ENCODE measurements at places on chromosomes 5 and 9. TPM values are rescaled to one million over a fixed set of nuclear protein-coding genes. Genes with fewer than 3 reads are reported as not detected.
A peak's percentile ranks its signal among the peaks of the same experiment; 100 is the strongest.

The ABL1 gene
- total RNA-seq = 117 TPM

GRCh38 chr5:59002162-59002825, 419.4 kb downstream of the RAB3C start:
- H3K27ac ChIP-seq = no peak overlapping the region
- no peaks in the 10 kb centered on the region for H3K4me1 ChIP-seq
- no peak for DNase-seq
- no peaks in the 10 kb centered on the region for H3K36me3 ChIP-seq

DNA sequence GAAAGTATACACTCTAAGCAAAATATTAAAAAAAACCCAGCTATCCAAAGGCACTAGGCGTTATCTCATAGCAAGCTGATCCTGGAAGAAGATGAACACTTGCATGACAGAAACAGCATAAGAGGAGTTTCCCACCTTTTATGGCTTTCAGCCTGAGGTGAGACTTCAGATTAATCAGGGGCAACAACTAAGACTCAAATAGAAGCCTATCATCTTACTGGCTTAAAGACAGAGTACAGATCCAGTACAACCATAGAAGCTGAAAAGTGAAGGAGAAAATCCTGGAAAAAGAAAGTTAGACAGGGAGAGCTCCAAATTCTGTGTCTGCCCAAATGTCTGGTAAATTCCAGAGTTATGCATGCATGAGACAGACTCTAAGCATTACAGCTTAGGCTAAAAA, 360.8 kb upstream of the KCNN2 start:
- H3K4me3 ChIP-seq = no peak overlapping the region
- H3K27ac ChIP-seq = no peak overlapping the region

The PTGES gene
- 4.2 TPM for total RNA-seq

- no peak overlapping the region for H3K27ac ChIP-seq
- H3K27me3 ChIP-seq = no peaks in the 10 kb centered on the region
- no peak for DNase-seq
- no peaks in the 10 kb centered on the region for H3K36me3 ChIP-seq
- no peak overlapping the region for H3K4me3 ChIP-seq
Observed at GRCh38 chr5:133945568-133945967, 22.9 kb downstream of the C5orf15 start.

GRCh38 chr9:107239474-107239873, 43.6 kb upstream of the RAD23B start:
- no peaks in the 10 kb centered on the region for H3K4me1 ChIP-seq
- no peaks in the 10 kb centered on the region for H3K36me3 ChIP-seq
- H3K27me3 ChIP-seq = no peaks in the 10 kb centered on the region
- no peak overlapping the region for H3K4me3 ChIP-seq
- no peak for DNase-seq

The C5orf63 gene
- total RNA-seq = not detected

The HABP4 gene
- 19.4 TPM for total RNA-seq

The EGR1 gene
- 9.5 TPM for total RNA-seq

The TAF11L10 gene
- not detected for total RNA-seq

- no peak for DNase-seq
- no peaks in the 10 kb centered on the region for H3K4me1 ChIP-seq
- H3K4me3 ChIP-seq = no peak overlapping the region
Observed at GRCh38 chr9:125049212-125050049, 93.9 kb downstream of the SCAI start.

GRCh38 chr5:96144289-96144688, 182.6 kb upstream of the ELL2 start:
- no peaks in the 10 kb centered on the region for H3K36me3 ChIP-seq
- H3K27me3 ChIP-seq = no peaks in the 10 kb centered on the region
- no peak overlapping the region for H3K4me3 ChIP-seq
- no peak overlapping the region for H3K27ac ChIP-seq
- H3K4me1 ChIP-seq = no peaks in the 10 kb centered on the region
- DNase-seq = no peak

The PSMB7 gene
- total RNA-seq = 86.1 TPM

DNA sequence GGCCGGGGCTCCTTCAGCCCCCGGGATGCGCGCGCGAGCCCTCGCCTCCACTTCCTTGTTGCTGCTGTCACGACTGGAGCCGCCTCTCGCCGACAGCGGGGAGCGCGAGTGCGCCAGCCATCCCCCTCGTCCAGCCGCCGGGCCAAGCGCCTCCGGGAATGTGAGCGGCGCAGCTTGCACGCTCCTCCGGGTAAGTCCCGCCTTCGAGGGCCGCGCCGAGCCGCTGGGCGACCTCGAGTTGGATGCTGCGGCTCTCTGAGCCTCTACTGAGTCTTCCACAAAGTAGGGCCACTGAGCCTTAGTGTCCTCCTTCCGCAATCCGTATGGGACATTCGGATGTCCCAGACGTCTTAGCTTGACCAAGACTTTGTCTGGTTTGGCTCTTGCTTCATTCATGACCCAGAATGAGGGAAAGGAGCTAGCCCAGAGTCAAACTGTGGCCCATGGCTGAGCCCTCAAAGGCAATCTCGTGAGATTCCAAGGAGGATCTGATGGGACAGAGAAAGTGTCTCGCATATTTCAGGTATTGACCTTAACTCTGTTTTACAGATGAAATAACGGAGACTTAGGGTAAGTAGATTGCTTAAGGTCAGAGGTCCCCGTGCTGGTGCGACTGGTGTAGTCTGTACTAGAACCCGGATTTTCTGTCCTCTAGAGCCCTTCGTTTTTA, 586 bp downstream of the HMGXB3 start:
- H3K4me3 ChIP-seq = peak overlapping the region; percentile 81
- no peaks in the 10 kb centered on the region for H3K36me3 ChIP-seq
- H3K27me3 ChIP-seq = no peaks in the 10 kb centered on the region
- H3K27ac ChIP-seq = peak overlapping the region; percentile 87
- peak; percentile 42 for DNase-seq

- no peaks in the 10 kb centered on the region for H3K36me3 ChIP-seq
- no peak overlapping the region for H3K27ac ChIP-seq
- DNase-seq = no peak
Observed at GRCh38 chr5:95285409-95285755, 488 bp upstream of the MCTP1 start.

DNA sequence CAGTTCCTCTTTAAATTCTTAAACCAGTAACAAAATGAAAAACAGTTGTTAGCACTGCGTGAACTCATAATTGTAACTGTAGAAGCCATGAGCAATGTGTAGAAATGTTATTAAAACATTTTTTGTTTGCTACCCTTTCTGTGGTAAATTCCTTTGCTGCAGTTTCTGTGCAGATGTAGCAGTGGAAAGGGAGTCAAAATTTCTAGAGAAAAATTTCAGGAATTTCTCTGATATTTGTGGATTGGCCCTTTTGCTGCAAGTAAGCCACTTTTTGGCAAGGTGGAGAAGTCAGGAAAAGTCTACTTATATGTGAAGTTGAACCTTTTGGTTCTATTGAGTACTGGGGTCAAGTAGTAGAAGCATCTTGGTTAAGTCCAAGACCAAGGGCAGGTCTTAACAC, 10.1 kb downstream of the FBXL7 start:
- H3K4me3 ChIP-seq = no peak overlapping the region
- H3K36me3 ChIP-seq = no peaks in the 10 kb centered on the region
- H3K27ac ChIP-seq = no peak overlapping the region
- DNase-seq = no peak
- no peaks in the 10 kb centered on the region for H3K27me3 ChIP-seq

The PCDHGA2 gene
- 3.2 TPM for total RNA-seq

- H3K4me1 ChIP-seq = no peaks in the 10 kb centered on the region
- no peaks in the 10 kb centered on the region for H3K36me3 ChIP-seq
- H3K27ac ChIP-seq = no peak overlapping the region
- no peak for DNase-seq
Observed at GRCh38 chr9:21708260-21708711, 94.2 kb upstream of the MTAP start.

DNA sequence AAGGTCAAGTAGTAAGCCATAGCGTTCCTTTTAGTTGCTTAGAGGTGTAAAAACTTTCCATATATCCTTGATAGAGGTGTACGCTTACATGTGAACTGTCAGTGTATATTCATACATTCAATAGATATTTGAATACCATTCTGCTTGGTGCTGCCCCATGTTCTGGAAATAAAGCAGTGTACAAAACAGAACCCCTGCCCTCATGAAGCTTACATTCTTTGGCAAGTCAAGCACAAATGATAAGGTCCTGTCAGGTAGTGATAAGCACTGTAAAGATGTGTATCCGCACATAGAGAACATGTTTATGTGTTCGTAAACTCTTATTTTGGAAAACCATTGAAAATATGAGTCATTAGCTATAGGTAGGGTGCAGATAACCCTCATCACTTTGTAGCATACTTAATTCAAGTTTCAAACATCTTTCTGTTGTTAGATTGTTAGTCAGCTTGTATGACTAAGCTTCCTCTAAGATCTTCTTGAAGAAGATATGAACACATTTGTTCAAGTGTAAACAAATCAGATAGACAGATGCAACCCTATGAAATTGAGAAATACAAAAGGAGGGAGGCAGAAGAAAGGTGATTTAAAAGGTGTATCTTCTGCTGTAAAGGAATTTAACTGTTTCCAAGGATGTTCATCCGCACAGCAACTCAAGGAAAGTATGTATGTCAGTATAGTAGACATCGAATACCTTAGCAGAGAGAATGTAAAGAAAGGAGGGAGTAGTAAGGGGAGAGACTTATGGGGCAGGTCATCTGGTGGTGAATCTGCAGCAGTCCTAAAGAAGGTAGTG, 1.6 kb downstream of the GTF3C4 start:
- H3K36me3 ChIP-seq = no peaks in the 10 kb centered on the region
- H3K27ac ChIP-seq = no peak overlapping the region
- DNase-seq = no peak
- H3K4me3 ChIP-seq = peak overlapping the region; percentile 89
- no peaks in the 10 kb centered on the region for H3K27me3 ChIP-seq

DNA sequence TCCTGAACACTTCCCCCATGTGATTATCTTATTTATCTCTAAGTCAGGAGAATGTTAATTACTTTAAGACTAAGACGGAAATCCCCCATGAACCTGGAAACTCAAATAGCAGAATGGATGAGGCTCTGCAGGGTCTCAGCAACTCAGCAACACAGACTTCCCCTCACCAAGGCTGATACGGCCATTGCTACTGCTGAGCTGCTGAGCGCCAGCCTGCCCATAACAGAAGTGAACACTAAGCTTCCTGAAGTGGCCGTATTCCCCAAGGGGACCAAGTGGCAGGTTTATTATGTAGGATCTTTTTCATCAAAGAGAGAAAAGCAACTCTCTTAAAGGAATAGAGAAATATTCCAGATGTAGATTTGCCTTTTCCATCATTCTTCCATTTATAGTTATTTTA, 311.1 kb downstream of the RFX3 start:
- H3K36me3 ChIP-seq = no peaks in the 10 kb centered on the region
- no peak overlapping the region for H3K4me3 ChIP-seq
- H3K27ac ChIP-seq = no peak overlapping the region
- DNase-seq = no peak

GRCh38 chr9:109604131-109604530, 106.0 kb upstream of the PTPN3 start:
- no peaks in the 10 kb centered on the region for H3K4me1 ChIP-seq
- no peak overlapping the region for H3K4me3 ChIP-seq
- no peak overlapping the region for H3K27ac ChIP-seq
- H3K36me3 ChIP-seq = no peaks in the 10 kb centered on the region

DNA sequence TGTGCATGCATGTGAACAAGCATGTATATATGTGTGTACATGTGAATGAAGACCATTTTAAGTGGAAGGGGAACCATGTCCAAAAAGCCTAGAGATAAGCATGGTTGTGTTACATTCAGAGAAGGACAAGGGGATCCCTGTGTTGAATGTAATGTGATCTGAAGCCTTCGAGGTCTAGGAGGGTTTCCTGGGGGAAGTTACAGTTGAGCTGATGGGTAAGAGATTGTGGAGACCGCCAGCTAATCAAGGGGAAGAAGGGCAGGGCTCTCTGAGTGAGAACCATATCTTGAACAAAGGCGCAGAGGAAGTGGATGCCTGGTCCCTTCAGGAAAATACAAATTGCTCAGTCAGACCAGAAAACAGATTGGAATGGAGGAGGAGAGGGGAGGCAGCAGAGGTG, 45.5 kb upstream of the TNFSF15 start:
- H3K27me3 ChIP-seq = no peaks in the 10 kb centered on the region
- no peaks in the 10 kb centered on the region for H3K4me1 ChIP-seq
- no peak overlapping the region for H3K27ac ChIP-seq
- H3K36me3 ChIP-seq = no peaks in the 10 kb centered on the region

The CDKN2A gene
- 0.88 TPM for total RNA-seq

- H3K27ac ChIP-seq = no peak overlapping the region
- DNase-seq = no peak
- no peaks in the 10 kb centered on the region for H3K4me1 ChIP-seq
- no peak overlapping the region for H3K4me3 ChIP-seq
- H3K36me3 ChIP-seq = no peaks in the 10 kb centered on the region
Observed at GRCh38 chr5:108753877-108754276, 6.2 kb downstream of the FER start.

DNA sequence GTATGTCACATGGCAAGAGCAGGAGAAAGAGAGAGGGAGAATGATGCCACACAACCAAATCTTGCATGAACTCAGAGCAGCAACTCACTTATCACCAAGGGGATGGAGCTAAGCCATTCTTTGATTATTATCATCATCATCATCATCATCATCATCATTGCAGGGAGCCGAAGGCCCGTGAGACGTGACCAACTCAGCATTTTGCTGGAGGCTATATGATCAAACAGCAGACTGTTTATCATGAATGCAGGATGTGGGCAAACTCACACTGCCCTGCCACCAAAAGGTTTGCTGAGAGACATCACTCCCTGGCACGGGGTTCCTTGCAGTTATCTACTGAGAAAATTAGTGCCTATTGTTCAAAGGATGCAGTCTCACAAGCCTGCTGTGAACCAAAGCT, 8.6 kb upstream of the ZNF169 start:
- H3K4me1 ChIP-seq = no peaks in the 10 kb centered on the region
- H3K27me3 ChIP-seq = no peaks in the 10 kb centered on the region
- no peak overlapping the region for H3K27ac ChIP-seq
- no peak for DNase-seq

The AK8 gene
- total RNA-seq = not detected

- no peak overlapping the region for H3K27ac ChIP-seq
- no peaks in the 10 kb centered on the region for H3K27me3 ChIP-seq
Observed at GRCh38 chr9:121207371-121207940, 5.8 kb upstream of the RAB14 start.

DNA sequence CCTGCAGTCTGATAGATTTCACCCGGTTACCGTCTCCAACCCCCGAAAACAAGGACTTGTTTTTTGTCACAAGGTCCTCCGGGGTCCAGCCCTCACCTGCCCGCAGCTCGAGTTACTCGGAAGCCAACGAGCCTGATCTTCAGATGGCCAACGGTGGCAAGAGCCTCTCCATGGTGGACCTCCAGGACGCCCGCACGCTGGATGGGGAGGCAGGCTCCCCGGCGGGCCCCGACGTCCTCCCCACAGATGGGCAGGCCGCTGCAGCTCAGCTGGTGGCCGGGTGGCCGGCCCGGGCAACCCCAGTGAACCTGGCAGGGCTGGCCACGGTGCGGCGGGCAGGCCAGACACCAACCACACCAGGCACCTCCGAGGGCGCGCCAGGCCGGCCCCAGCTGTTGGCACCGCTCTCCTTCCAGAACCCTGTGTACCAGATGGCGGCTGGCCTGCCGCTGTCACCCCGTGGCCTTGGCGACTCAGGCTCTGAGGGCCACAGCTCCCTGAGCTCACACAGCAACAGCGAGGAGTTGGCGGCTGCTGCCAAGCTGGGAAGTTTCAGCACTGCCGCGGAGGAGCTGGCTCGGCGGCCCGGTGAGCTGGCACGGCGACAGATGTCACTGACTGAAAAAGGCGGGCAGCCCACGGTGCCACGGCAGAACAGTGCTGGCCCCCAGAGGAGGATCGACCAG, 121.3 kb downstream of the DAB2IP start:
- peaks cover 27% of the 10 kb centered on the region for H3K4me1 ChIP-seq
- H3K4me3 ChIP-seq = no peak overlapping the region
- H3K27ac ChIP-seq = peak overlapping the region; percentile 89
- no peaks in the 10 kb centered on the region for H3K36me3 ChIP-seq

The TXNDC8 gene
- not detected for total RNA-seq
